ENCODE measurements at places on chromosomes 5 and 9. TPM values are rescaled to one million over a fixed set of nuclear protein-coding genes. Genes with fewer than 3 reads are reported as not detected.

GRCh38 chr5:86565197-86565789 is 52.4 kb upstream of the COX7C start:
- no peak for DNase-seq
- H3K27ac ChIP-seq, result no peak overlapping the region
- H3K4me1 ChIP-seq, result no peaks in the 10 kb centered on the region

DNA sequence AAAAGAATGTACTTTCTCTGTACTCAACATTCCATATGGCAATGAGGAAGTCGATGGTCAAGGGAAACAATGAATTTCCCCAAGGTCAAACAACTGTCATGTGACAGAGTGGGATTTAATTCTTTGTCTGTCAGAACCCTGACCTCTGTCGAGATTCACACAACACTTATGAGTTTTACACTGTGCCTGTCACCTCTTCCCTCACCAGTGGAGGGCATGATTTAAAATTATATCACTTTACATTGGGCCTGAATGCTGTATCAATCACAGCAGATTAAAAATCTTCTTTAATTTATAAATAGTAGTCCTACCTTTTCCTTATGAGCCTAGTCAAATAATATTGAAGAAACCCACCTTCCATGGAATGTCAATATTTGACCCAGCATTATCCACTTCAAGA is 276.7 kb downstream of the CDH10 start:
- H3K27ac ChIP-seq, result no peak overlapping the region
- no peak for DNase-seq
- H3K4me1 ChIP-seq, result no peaks in the 10 kb centered on the region
- no peak overlapping the region for H3K4me3 ChIP-seq

Gene CAMK4
- total RNA-seq, result 4.8 TPM

Gene LPAR1
- 260 TPM for total RNA-seq

DNA sequence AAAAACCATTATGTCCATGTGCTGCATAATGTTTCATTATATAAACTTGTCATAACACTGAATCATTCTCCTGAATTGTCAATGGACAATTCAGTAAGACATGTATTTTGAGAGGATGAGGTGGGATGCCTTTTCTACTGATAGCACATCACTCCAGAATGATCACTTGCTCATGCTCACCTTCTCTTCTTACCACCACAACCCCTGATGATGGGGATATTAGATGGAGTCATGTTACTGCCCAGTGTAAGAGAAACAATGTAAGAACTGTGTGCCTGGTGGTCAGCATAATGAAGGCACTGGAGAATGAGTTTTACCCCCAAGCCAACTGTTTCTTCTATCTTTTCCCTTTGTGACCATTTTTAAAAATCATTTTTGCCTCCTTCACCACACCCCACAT is 198.8 kb downstream of the ADAMTSL1 start:
- peak; percentile 19 for DNase-seq
- no peak overlapping the region for H3K4me3 ChIP-seq
- H3K36me3 ChIP-seq, result no peaks in the 10 kb centered on the region
- no peak overlapping the region for H3K27ac ChIP-seq
